ENCODE measurements at places on chromosomes 13 and 19.

DNA sequence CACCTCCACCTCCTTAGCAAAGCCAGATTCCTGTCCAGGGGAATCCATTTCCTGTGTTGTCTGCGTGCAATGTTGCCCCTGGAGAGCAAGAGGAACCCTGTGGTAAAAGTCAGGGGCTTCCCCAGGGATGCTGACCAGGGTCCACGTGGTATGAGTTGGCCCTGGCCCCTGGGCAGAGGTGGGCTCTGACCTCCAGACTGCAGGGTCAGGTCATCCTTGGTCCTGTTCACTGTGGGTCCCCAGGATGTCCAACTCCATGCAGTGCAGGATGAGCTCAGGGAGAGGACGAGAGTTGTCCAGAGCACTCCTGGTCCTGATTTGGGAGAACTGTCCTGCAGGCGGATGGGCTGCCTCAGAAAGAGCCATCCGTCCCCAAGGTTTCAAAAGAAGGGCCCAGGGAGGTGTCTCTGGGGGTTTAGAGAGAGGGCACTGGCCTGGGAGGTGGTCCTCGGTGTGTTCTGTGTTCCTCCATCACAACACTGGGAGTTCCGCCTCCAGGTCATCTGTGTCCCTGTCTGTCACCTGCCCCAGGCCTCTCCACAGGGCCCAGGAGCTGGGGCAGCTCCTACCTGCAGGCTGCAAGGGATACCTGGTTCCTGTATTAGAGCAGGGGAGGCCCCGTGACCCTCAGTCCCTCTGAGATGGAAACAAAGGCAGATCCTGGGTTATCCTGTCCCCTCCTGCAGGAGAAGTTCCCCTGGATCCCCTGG is 1.2 kb upstream of the CEACAM4 start:
- no peak for DNase-seq

GRCh38 chr19:36373638-36374156 is 5.3 kb downstream of the ZFP14 start:
- DNase-seq, result no peak

DNA sequence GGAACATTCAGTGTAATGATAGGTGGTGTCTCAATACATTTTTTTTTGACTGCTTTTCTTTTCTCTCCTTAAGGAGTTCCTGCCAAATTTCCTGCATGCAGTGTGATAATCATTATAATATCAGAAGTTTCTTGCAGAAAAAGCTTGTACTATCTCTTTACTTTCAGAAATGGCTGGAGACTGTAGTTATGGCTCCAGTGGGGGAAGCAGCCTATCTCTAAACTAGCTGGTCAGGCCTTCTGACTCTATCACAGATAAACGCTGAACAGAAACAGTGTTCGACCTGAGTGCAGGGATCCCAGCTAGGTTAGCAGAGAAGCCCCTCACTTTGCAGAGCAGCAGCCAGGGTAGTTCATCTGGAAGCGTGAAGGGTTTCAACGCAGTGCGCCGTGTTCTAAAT is 1.9 kb downstream of the CCNE1 start:
- DNase-seq, result no peak

DNA sequence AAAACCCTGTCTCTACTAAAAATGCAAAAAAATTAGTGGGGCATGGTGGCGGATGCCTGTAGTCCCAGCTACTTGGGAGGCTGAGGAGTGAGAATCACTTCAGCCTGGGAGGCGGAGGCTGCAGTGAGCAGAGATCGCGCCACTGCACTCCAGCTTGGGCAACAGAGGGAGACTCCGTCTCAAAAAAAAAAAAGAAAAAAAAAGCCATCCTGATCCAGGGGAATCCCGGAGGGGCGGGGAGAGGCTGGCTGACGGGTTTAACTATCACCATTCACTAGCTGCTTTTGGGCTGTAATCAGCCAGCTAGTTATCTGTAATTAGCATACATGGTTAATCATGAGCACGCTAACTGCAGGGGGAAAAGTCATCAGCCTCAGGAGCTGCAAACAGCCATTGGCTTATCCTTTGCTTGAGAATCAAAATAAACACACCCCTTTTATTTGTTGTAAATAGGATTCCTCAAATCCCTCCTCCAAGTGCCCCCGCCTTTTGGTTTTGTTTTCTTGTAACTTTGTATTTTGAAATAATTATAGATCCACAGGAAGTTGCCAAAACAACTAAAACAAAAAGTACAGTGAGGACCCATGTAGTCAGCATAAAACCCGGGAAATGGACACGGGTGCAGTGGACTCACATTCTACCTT is 9.6 kb downstream of the FSD1 start:
- DNase-seq, result no peak

DNA sequence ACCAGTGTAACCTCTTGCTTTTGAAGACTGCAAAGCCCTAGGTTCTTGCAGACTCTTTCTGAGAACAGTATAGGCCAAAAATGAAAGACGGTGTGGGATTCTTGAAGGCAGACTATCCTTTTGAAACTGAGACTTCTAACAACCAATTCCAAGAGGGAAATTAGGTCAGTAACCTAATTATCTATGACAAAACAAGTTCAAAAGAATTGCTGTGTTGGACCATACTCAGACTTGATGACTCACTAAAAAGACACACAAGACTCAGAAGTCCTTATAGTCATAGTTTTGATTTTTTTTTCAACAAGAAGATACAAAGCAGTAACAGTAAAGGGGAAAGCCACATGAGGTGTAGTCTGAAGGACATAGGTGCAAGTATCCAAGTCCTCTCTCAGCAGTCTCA is 624.0 kb upstream of the GPC6 start:
- no peak for DNase-seq

All from RCC 7860 (cell line).